Activated CD4-positive, alpha-beta T cell treated with anti-CD3 and anti-CD28 coated beads for 1 hour (primary cell): ENCODE measurements at places on chromosomes 16 and 17.
A peak's percentile ranks its signal among the peaks of the same experiment; 100 is the strongest.

DNA sequence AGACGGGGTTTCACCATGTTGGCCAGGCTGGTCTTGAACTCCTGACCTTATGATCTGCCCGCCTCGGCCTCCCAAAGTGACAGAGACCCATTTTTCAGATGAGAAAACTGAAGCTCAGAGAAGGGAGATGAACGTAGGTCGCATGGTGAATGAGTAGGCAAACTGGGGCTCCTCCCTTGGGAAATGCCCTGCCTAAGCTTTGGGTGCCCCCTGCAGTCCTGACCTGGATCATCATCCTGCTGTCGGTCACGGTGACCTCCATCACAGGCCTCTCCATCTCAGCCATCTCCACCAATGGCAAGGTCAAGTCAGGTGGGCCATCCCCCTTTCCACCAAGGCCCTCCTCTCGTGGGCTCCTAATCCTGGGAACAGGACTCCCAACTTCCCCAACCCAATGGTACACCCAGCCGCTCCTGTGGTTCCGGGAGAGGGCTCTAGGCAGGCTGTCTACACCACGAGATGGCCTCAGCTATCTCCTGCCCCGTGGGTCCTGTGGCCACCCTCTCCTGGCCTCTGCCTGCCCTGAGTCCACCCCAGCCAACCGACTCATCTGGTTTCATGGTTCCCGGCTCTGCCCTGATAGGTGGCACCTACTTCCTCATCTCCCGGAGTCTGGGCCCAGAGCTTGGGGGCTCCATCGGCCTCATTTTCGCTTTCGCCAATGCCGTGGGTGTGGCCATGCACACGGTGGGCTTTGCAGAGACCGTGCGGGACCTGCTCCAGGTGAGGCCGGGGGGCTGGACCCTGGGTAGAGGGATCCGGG lies 4.7 kb downstream of the SLC12A3 start:
- no peak for DNase-seq

DNA sequence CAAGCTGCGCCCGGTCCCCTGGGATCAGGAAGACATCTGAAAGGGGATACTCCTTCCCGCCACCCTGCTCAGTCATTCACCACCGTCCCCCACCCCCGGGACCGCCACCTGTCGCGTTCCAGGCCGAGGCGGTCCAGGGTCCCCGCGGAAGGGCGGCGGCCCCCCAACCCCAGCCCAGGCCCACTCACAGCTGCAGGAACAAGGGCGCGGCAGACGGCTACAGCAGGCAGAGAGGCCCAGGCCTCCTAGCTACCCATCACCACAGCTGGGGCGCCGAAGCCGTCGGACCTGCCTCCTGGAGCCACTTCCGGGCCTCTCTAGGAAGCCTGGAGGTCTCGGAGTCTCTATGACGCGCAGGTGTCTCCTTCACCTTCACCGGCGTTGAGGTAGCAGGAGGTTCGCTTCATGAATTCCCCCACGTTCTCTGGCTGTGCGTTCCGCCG lies at the start of gene SDR42E1:
Gene SDR42E1, minus strand, starts transcription at position 272 of the 443 bp plus-strand sequence. CDS start 10,612 bp downstream, outside the sequence.
- DNase-seq = peak; percentile 52

- DNase-seq = no peak
These were observed 711.7 kb upstream of the SOX9 start for GRCh38 chr17:71409137-71409536.

DNA sequence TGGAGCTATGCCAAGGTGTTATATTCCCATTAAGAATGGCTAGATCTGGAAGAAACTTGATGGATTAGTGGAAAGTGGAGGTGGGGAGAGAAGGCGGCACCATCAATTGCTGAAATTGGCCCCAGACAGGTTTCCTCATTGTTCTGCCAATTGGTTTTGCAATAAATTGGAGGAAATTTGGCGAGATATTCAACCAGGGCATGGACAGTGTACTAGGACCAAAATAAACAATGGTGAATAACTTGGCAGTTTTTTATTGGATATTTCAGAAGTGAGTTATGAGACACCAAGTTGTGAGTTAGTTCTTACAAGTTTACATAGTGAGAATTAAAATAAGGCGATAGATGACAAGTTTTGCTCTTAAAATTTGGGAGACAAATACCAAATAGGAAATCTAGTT lies 41.1 kb upstream of the SOX9 start:
- no peak for DNase-seq

GRCh38 chr17:2456475-2456874 lies 55.2 kb downstream of the METTL16 start:
- DNase-seq = no peak
